ENCODE measurements at places on chromosomes 5 and 9.
A peak's percentile ranks its signal among the peaks of the same experiment; 100 is the strongest.

- no peak for DNase-seq
These were observed 26.4 kb downstream of the PDCD1LG2 start for GRCh38 chr9:5536684-5537083.

- no peak for DNase-seq
These were observed 576.5 kb downstream of the TLE1 start for GRCh38 chr9:81112627-81113452.

DNA sequence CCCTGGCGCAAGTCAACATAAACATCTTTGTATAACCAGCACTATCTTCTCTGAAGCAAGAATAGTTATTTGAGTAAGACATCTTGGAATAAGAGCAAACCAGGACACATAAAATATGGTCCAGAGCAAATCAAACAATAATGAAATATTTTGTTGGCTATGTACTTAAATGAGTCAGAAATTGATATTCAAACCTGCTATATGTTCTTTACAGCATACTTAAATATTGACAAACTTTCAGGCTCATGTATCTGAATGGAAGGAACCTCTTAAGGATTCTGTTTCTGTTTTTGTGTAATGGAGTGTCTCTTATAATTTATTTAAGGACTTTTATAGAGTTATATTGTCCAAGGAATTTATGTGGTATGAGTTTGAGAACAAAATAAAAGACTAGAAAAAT lies 747.3 kb downstream of the EFNA5 start:
- DNase-seq = no peak

GRCh38 chr9:34592895-34593601 lies 3.5 kb upstream of the CNTFR start:
- no peak for DNase-seq

- DNase-seq = no peak
These were observed 52.3 kb upstream of the CNTLN start for GRCh38 chr9:17082343-17083064.

- DNase-seq = no peak
These were observed 65.2 kb downstream of the SREK1 start for GRCh38 chr5:66209350-66209749.

DNA sequence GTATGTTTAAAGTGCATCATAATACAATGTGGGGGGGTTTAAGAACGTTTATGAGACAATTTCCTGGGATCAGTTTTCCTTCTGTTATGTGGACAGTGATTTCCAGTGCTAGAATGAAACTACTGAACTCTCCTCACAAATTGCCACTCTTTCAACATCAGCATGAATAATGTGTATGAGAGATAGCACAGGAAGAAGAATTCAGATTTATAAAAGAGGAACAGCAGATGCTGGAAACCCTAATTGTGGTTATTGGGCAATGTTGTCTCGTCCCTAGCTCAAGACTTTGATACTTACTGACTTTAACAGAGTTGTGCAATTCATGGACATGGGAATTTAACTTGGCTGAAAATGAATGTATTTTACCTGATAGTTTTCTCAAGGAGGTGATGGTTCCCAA lies 410.8 kb upstream of the MEF2C start:
- no peak for DNase-seq

DNA sequence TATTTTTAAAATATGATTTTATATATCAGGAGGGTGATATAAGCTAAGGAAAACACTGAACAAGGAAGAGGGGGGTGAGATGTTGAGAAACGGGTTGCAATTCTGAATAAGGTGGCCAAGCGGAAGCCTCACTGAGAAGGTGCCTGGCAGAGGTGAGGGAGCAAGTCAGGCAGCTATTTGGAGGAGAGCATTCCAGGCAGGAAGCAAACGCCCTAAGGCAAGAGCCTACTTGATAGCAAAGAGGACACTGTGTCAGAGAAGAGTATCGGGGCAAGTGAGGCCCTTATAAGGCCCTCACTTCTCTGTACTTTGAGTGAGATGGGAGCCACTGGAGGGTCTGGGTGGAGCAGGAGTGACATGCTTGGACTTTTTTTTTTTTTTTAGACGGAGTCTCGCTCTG lies 8.0 kb upstream of the CTNNA1 start:
- DNase-seq = no peak

DNA sequence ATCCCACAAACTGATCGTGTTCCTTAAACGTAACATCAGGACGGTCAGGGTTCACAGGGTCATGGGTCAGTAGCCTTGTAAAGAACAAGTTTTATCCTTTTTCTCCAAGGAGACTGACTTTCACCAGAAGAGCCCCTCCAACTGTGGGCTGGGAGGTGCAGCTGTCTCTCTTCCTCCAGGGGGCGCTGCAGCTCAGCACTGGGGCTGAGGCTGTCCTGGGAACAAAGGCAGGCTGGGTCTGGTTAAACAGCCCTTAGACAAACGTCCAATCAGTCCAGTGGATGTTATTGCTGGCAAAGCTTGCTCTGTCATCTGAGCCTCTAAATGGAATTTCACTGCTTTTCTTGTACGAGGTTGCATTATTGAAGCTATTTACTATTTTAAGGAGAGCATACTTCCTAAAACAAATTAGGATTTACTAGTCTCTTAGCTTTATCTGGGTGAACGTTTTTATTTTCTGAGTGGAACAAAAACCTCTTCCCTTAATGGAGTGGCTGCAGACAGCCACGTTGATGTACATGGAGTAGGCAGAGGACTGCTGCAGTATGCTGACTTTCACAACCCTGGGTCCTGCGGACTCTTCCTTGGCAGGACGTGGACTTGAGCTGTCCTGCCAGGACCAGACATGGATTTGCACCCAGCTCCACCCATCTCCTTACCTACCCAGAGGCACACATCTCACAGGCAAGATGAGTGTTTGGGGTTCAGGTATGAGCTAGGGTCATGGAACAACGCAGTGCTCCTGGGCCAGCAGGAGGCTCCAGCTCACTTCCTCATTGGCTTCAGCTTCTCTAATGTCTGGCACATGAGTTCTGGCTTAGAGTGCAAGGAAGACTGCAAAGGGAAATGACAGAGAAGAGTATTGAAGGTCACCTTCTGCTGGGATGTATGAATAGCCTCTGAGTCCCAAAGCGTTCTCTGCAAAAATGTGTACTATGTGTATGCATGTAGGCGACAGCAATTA lies 7.8 kb downstream of the EXOSC2 start:
- DNase-seq = peak; percentile 57

GRCh38 chr9:6680797-6681146 lies 35.2 kb upstream of the GLDC start:
- DNase-seq = peak; percentile 55

DNA sequence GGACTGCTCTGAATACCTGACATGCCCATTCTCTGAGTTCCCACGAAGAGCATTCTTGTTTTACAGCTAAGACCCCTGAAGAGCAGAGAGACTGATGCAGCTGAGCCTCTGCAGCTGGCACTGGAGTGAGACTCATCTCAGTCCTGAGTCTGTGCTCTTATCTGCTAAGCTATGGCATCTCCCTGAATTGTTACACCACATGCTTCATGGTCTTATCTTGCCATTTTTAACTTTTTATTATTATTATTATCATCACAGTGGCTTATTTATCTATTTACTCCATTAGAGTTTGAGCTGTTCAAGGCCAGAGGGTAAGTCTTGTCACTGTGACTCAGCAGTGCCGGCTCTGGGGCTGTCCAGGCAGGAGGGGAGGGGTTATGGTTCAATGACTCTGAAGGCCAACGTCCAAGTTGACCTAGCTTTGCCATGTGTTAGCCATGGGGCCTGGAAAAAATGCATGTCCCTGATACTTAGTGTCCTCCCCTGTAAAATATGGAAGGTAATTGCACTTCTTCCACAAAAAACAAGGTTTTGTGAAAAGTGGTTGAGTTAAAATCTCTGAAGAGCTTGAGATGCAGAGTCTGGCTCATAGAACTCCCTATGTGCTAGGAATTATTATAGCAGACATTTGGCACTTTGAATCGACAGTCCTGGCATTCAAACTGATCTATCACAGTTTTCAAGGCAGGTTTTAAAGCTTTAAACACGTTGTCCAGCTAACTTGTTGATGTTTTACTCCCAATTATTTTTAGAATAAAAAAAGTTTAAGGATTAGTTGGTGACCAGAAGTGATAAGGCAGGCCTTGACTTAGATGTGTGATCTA lies 94.6 kb downstream of the ALDH1A1 start:
- no peak for DNase-seq

GRCh38 chr5:29853711-29854220 lies 1339.7 kb upstream of the CDH6 start:
- no peak for DNase-seq

DNA sequence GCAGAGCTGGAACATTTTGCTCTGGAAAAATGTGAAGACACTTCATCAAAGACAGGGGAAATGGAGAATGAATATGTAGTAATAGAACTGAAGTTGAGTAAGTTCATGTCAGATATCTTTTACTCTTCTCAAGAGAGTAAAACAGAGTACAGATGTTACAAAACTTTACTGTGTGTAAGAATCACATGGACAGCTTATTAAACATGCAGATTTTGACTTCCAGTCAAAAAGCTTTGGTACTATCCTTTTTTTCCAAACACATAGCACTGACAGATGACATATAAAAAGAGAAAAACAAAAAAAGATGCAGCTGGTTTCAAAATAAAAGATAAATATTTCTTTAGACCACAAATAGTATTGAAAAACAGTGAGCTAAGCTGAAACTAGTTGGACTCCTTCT lies 115.4 kb downstream of the FBN2 start:
- no peak for DNase-seq

- no peak for DNase-seq
These were observed 31.5 kb downstream of the HRH2 start for GRCh38 chr5:175689147-175689991.

GRCh38 chr9:120182011-120182410 lies 398.0 kb downstream of the CDK5RAP2 start:
- no peak for DNase-seq

DNA sequence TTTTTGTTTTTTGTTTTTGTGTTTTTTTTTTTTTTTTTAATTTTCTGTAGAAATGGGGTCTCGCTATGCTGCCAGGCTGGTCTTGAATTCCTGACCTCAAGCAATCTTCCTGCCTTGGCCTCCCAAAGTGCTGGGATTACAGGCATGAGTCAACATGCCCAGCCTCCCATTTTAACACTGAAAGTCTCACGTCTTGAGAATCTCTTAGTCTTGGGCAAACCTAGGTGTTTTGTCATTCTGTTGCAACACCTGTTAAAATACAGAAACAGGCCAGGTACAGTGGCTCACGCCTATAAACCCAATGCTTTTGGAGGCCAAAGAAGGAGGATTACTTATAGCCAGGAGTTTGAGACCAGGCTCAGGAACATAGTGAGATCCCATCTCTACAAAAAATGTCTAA lies 599.0 kb downstream of the TLR4 start:
- no peak for DNase-seq

GRCh38 chr9:8708728-8709127 lies 909.1 kb upstream of the DMAC1 start:
- DNase-seq = no peak

DNA sequence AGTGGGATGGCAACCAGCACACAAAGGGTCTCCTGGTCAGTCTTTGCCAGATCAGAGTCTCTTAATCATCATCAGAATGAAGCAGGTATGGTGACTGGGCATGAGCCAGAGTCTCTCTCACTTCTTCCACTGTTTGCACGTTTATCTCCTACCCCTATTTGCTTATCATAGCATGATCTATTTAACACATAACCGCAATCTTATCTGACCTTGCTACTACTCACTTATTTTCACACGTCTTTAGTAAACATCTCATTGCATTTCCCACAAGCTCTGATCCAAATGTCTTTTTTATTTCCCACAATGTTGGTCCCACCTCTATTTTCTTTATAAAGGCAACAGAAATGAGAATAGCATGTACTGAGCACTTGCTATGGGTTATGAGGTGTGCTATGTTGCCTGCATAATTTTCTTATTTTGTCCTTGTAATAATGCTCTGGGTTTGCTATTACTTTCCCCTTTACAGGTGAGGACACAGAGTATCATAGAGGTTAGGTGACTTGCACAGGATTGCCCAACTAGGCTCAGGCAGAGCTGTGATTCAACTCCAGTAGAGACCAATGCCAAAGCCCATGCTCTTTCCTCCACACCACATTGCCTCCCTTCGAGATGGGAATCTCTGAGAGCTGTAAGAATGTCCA lies 39.7 kb upstream of the IL7R start:
- DNase-seq = no peak

GRCh38 chr5:54159153-54159892 lies 151.1 kb downstream of the ARL15 start:
- no peak for DNase-seq

DNA sequence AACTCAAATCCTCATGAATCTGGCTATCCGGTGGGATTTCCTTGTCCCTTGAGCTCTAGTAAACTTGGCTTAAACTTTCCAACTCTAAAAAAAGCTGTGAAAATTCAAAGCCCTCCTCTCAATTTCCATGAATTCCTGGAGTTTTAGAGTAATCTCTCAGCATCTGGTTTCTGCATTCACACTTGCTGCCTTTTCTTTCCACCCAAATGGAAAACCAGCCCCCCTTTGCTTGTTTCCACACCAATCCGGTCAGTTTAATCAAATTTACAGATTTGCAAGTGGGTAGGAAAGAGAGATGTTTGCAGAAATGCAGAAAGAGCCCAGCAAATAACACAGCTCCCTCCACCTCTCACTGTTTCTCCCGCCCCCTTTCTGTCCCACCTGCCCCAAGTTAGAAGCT lies 91.1 kb downstream of the ENC1 start:
- DNase-seq = no peak

GRCh38 chr9:1998111-1998510 lies 17.0 kb upstream of the SMARCA2 start:
- DNase-seq = no peak

- no peak for DNase-seq
These were observed 145.6 kb downstream of the FBXL7 start for GRCh38 chr5:15645381-15646160.

- DNase-seq = no peak
These were observed 156.8 kb downstream of the NXNL2 start for GRCh38 chr9:88691811-88692210.

DNA sequence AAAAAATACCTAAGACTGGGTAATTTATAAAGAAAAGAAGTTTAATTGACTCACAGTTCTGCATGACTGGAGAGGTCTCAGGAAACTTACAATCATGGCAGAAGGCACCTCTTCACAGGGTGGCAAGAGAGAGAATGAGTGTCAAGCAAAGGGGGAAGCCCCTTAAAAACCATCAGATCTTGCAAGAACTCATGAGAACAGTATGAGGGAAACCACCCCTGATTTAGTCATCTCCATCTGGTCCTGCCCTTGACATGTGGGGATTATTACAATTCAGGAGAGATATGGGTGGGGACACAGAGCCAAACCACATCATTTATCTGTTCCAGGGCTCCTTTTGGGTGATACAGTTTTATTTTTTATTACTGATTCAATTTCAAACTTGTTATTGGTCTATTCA lies 23.2 kb upstream of the ADAMTS16 start:
- no peak for DNase-seq

GRCh38 chr5:139852696-139853095 lies 57.1 kb downstream of the PSD2 start:
- no peak for DNase-seq

GRCh38 chr9:99199938-99200539 lies 21.7 kb downstream of the ALG2 start:
- DNase-seq = no peak
